CD4-positive, alpha-beta T cell treated with Interleukin-17A for 1 hour (primary cell): ENCODE measurements at places on chromosomes 3 and 15.

- DNase-seq = no peak
Measured at GRCh38 chr15:31175484-31175883, 74.0 kb upstream of the TRPM1 start.

DNA sequence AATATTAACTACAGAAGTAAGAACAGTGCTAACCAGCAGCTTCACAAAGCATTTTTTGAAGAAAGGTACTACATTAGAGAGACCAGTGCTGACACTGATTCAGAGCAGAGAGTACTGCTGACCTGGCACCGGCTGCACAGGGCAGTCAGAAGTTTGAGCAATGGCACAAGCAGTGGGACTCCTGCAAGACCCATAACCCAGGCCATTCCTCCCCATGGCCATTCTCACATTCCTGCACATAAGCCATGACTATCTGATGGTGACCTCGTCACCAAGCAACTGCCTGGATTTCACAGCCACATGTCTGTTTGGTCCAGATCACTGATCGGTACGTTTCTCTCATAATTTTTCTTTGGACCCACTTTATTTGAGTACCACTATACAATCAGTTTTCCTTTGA lies 88.7 kb downstream of the GPR156 start:
- no peak for DNase-seq

- DNase-seq = no peak
Measured at GRCh38 chr3:11001020-11001657, 8.6 kb downstream of the SLC6A1 start.

GRCh38 chr15:42267286-42267685 lies 5.7 kb upstream of the GANC start:
- DNase-seq = no peak

DNA sequence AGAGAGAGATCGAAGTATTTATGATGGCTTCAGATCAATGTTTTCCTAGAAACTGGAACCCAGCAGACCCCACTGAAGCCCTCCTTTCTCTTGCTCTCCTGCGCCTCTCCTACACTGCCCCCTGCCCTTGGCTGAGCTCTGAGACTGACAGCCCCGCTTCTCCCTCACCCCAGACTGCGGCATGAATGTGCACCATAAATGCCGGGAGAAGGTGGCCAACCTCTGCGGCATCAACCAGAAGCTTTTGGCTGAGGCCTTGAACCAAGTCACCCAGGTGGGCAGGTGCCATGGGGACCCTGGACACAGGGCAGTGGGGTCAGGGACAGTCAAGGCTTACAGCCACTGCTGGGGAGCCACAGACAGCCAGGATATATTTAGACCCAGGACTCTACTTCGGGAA lies 23.7 kb downstream of the PRKCD start:
- no peak for DNase-seq

DNA sequence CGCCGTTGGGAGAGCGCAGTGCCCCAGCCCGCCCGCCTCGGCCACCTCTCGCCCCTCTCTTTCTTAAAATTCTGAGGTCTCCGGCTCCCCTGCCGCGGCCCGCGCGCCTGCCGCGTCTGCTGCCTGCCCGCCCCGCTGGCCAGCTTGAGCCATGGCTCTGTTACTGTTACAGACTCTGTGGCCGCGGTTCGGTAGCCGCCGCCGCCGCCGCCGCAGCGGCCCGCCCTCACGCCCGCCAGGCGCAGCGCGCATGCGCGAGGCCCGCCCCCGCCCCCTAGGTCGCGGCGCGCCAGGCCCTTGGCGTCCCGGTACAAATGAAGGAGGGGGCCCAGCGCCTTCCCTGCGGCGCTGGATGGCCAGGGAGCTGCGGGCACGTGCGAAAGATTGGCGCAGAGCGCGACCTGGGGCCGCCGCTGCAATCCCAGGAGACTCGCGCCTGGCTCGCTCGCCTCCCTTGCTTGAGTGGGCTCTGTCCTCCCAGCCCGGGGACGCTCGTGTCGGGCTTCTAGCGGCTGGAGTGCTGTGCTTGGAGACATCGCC lies at the start of gene ONECUT1:
ONECUT1 (minus strand) TSS at position 168 of the 540 bp plus-strand sequence. CDS start 452 bp downstream, outside the sequence.
- peak; percentile 40 for DNase-seq

GRCh38 chr15:50886139-50886467 lies 22.4 kb upstream of the AP4E1 start:
- no peak for DNase-seq

- no peak for DNase-seq
Measured at GRCh38 chr15:33963831-33964664, 4.2 kb upstream of the CHRM5 start.
